ENCODE measurements at places on chromosomes 6 and 20.

DNA sequence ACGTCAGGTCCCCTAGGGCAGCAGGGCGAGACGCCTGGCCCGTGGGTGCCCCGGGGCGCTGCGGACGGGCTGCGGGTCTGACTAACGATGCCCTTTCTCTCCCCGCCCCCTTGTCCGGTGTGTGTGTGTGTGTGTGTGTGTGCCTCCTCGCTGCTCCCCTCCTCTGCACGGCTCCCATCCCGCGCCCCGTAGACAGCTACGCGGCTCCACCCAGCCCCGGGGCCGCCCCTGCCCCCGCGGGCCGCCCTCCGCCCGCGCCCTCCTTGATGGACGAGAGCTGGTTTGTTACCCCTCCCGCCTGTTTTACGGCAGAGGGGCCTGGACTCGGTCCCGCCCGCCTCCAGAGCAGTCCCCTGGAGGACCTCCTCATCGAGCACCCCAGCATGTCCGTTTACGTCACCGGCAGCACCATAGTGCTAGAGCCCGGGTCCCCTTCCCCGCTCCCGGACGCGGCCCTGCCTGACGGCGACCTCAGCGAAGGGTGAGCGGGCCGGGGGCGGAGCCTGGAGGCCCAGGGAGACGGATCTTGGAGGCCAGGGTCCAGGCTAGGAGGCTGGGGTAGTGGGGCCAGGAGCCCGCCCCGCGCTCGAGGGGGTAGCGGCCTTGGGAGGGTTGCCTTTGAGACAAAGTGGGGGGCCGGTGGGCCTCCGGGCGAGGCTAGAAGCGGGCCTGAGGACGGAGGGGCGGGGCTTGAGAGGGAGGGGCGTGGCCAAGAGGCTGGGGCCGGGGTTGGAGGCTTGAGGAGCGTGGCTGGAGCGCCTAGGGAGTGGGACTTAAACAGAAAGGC is 5.1 kb downstream of the TP53INP2 start:
- DNase-seq, result peak; percentile 89

GRCh38 chr20:48794360-48794759 is 33.4 kb downstream of the PREX1 start:
- DNase-seq, result no peak

DNA sequence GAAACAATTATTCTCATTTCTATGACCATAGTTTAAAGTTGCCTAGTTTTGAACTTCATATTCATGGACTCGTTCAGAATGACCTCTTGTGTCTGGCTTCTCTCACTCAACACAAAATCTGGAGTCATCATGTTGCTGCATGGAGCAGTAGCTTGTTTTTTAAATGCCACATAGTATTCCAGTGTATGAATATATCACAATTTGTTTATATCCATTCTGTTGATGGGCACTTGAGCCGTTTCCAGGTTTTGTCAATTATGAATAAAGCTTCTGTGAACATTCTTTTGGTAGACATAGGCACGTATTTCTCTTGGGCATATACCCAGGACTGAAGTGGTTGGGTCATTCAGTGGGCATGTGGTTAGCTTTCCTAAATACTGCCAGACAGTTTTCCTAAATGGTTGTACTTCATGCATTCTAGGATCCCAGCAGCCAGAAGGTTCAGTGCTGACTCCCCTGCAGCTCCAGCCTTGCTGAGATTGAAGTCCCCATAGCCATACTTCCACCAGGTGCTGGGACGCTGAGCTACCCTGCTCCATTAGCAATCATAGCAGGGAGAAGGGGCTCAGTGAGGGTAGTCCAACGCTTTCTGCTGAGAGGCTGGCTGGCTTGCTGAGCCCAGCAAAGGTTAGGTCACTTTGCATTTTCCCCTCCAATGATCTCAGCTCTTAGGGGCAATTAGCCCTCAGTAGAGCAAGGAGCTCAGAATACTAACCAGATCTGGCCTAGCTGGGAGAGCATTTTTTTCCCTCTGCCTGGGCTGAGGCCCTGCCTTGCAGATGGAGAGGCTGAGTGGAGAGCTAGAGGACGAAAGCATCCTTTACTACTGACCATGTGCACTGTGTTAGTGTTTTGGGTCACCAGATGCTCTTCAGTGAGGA is 35.7 kb upstream of the CTNNBL1 start:
- no peak for DNase-seq

DNA sequence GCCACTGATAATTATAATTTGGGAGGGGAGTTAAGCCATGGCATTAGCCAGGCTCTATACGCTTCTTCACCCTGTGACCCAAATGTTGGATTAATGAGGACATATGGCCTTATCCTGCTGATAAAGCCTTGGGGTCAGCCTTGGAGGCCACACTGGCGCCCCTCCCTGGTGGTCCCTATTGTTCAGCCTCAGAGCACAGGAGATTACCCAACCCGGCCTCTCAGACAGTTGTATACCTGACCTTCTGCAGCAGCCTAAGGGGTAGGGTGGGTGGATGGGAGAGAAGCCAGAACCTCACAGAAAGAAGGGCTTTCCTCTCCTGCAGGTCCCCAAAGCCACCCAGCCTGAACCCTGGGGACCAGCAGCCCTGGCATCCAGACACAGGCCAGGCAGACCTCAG is 76.8 kb downstream of the LINC00237 start:
- no peak for DNase-seq

DNA sequence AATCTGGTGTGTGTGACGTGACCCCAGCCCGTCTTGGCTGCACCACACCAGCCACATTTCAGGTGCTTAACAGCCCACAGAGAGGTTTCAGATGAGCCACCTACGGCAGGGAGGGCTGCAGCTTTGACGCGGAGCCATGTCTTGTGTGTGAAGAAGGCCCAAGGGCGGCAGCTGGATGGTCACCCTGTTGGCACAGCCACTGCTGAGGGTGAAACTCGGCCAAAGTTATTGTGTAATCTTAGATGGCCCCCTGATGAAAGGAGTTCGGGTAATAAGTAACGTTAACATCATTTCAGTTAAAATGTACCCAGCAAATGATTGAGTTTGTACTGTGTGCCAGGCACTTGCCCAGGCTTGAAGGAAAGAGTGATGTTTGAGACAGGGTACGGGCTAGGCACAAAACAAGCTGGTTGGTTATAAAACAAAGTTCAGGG is 97.2 kb downstream of the SSR1 start:
- DNase-seq, result no peak

- DNase-seq, result no peak
Measured at GRCh38 chr20:57774951-57775350, 65.1 kb upstream of the PMEPA1 start.

GRCh38 chr6:124682751-124683150 is 279.5 kb upstream of the RNF217 start:
- no peak for DNase-seq

GRCh38 chr6:137989664-137990063 is 117.6 kb downstream of the PERP start:
- no peak for DNase-seq

DNA sequence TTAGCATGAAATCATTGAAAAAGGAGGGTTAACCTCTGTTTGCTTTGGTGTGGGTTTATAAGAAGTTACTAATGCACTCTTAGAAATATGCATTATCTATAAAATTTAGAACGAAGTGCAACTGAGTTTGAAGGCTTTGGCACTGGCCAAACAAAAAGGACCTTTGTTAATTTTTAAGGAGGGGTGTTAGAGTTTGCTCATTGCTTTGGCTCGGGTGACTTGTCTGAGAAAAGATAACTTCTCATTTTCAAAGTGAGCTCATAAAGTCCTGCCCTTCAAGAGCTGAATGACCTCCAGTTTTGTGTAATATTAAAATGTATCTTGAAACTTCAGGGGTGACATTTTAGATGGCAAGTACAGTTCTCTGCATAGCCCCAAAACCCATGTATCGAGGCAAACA is 25.9 kb downstream of the NEDD9 start:
- no peak for DNase-seq

DNA sequence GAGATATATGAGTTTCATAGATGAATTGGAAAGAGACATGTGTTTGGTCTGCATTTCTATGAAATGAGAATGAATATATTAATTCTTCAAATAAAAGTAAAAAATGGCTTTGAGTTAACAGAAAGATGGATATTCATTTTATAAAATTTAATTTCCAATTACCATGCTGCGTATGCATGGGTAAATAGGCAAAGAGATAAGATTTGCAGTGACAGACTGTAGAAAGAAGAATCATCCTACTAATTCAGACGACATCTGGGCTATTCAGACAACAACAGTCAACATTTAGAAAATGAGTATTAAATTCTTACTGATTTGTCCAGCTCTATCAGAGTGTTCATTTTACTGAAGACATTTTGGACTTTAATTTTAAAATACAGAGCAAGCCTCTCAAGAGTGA is 602.2 kb upstream of the NRSN1 start:
- DNase-seq, result no peak

DNA sequence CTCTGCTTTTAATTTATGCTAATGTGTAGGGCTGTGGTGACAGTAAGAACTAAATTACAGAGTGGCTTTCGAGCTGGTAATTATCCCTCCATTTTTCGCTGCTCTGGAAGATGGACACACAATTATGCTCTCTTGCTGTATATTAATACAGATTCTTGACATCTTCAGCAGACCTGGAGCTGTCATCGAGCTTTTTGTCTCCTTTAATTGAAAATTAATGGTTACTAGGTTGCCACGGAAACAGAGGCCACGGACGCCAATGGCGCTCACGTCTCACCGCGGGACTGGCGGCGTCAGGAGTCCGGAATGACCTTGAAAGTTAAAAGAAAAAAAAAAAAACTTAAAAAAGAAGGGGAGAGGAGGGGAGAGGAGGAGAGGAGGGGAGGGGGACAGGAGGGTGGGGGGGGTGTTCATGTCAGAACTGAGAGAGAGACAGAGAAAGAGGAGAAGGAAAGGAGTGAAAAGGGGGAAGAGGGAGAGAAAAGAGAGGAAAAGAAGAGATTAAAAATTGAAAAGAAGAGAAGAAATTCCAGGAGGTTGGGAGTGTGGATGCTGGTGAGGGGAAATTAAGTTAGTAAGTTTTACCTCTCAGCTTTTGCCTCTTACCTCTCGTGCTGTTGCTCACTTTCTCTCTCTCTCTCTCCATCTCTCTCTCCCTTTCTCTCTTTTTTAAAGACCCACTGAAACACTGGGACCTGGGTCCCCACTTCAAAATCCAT is 22.1 kb upstream of the FOXP4 start:
- DNase-seq, result no peak

DNA sequence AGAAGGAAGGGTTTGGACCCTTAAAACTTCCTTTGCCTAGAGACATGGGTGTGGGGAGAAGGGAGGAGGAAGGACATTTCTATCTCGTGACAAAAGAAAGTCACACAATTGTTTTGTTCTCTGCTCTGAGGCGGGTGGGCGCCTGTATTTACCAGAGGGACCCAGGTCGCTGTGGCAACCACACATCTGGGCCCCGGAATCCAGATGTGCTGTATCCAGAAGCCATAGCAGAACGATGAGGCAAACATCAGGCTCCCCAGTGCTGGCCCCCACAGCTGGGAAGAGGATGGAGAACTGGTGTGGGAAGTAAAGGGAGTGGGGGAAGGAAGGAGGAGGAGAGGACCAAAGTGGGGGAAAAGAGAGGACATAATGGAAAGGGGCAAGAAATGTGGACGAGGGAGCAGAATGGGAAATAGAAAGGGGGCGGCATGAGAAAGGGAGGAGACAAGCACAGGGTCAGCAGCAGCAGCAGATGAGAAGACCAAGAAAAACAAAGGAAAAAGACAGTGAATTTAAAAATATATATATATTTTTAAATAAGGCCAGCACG is 3.4 kb upstream of the TNXB start:
- peak; percentile 91 for DNase-seq

DNA sequence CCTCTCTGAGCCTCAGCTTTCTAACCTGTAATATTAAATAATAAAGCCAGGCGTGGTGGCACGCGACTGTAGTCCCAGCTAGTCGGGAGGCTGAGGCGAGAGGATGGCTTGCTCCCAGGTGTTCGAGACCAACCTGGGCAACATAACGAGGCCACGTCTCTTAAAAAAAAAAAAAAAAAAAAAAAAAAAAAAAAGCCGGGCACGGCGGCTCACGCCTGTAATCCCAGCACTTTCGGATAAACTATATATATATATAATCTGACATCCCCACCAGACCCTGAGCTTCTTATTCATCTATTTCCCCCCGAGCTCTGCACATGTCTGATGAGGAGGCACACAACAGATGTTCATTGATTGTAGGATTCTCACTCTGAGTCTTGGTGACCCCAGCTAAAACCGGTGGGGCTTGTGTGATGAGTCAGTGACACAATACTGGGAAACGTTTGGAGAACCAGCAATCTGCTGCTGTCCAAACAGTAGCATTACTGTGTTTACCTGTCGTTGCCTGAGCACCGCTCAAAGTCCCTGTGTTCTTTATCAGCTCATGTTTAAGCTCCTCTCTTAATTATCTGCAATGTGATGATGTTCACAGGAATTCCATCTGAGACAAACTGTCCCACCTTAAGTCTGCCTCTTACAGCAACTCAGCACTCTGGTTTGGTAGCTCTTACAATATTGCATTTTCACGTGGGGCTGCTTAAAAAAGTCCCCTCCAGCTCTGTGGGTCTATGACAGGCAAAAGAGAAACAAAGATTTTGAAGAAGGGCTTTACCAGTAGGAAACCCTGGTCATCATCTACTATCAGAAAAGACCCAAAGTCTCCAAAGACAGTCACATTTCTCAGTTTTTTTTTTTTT is 1.0 kb upstream of the SPATA2 start:
- no peak for DNase-seq

GRCh38 chr20:49808753-49809152 is 3.9 kb upstream of the SLC9A8 start:
- DNase-seq, result no peak

DNA sequence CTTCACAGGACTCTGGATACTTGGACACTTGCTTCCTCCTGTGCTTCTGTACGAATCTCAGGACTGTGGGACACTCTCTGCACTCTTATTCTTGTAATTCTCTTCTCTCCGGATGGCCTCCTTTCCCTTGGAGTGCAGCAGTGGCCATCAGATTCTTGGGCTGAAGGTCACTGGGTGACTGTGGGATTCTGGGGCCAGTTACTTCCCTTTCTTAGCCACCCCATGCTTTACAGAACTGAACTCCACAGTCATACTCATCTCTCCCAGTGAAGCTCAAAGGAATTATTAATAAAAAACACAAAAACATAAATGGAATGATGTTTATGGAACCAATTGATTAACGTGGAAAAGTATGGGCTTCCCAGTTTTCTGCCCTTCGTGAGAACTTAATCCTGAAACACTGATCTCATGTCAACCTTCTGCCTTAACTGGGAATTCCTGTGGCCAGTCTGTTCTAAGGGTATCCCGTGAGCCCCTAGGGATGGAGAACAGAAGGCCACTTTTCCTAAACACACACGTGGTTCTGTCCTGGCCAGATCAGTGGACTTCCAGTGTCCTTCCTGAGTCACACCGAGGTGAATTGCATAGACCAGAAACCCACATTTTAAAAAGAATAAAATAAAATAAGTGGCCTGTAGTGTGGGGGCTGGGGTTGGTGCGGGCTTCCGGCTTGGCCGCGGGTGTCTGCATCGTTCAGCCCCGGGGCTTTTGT is 23.6 kb upstream of the HLA-E start:
- no peak for DNase-seq
